ENCODE measurements at places on chromosomes 1 and 21.
A peak's percentile ranks its signal among the peaks of the same experiment; 100 is the strongest.

DNA sequence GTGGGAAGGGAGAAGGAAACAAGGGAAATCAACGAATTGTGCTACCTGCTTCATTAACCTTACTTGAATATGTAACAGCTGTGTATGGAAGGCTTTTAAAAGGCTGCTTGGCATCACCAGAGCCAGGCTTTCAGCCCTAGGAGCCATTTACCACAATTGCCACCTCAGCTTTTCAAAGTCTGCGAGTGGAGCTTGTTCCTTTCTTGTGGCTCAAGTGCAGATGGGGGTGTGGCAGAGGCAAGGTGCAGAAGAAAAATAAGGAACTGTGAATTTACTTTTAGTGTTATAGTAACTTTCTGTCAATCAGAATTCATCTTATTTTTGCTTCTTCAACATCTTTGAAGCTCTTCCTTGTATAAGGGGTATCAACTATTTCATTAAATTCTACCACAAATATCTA lies 17.6 kb downstream of the CLCA2 start:
- DNase-seq, result no peak

DNA sequence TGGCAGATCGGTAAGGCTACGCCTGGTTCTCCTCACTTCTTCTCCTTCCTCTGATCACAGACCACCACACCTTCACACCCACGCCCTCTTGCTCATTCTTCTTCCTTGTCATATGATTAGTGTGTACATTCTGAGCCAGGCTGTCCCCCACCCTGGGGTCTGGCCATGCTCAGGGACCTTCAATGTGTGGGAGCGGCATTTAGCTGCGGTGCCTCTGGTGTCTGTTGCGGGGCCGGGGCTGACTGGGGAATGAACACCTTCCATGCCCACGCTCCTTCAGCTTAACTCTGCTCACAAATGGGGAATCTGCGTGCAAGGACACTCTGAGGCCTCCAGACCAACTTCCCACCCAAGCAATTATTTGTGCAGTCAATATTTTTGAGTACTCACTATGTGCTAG lies 29.4 kb downstream of the QSOX1 start:
- no peak for DNase-seq

DNA sequence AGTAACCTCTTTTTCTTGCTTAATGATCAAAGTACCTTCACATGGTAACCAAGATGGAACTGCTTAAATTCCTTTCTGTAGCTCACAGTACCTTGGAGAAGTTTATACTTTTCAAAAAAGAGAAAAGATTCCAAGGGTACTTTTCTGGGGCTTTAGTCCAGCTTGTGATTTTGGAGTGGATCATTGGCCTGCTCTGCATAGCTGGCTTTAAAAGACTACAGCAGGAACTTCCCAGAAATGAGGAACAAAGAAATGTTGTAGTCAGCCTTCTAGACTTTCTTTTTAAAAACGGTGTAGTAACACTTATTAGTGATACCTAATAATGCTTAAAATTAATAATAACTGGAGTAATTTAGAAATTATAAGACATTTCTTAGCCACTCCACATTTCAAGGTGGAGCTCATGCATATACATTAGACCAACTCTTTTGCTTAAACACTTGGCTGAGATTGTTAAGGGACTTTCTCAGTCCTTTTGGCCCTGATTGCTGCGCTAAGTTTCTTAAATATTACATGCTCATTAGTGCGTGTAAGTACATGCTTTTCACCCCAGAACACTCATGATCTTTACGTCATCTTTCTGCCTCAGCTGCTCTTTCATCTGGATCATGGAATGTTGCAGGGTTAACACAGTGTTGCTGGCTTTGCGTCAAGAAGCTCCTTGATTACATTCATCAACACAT lies 57.3 kb downstream of the SDCCAG8 start:
- DNase-seq, result no peak

DNA sequence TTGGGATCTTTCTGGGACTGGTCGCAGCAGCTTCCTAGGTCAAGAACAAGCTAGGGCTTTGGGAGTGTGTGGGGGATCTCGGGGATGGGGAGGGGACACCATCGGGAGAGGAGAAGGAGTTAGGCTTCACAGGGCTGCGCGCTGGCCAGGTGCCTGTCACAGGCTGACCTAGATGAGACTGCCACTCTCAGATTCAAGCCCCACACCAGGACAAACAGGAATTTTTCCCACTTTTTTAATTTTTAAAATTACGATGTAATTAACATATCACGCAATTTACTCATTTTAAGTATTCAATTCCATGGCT lies 180.6 kb downstream of the CAMTA1 start:
- no peak for DNase-seq

- DNase-seq, result peak; percentile 0
Measured at GRCh38 chr21:46150491-46151121, 4.8 kb downstream of the FTCD start.

GRCh38 chr1:30371888-30372791 lies 351.2 kb downstream of the MATN1 start:
- DNase-seq, result no peak

GRCh38 chr1:34776911-34777310 lies 4.1 kb upstream of the GJB3 start:
- no peak for DNase-seq

GRCh38 chr1:31324992-31325391 lies 28.2 kb downstream of the ZCCHC17 start:
- DNase-seq, result no peak

DNA sequence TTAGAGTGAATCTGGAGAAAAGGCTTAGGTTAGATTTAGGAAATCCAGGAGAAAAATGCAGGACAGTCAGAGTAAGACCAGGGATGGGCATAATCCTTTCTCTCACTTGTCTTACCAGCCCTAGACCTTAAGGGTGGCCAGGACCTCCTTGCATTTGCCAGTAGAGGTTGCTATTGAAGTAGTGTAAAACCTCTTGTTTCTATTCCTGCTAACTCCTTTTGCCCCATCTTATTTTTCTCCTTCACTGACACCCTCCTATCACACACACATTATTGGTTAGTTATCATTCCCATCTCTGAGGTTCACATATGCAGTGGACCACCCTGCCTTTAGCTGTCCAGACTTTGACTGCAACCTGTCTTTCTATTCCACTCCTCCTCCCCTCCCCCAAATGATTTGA lies 75.0 kb upstream of the MACF1 start:
- no peak for DNase-seq

- DNase-seq, result no peak
Measured at GRCh38 chr1:53599481-53599880, 139.5 kb downstream of the GLIS1 start.

- peak; percentile 65 for DNase-seq
Measured at GRCh38 chr1:110875216-110875731, 2.3 kb downstream of the CD53 start.

DNA sequence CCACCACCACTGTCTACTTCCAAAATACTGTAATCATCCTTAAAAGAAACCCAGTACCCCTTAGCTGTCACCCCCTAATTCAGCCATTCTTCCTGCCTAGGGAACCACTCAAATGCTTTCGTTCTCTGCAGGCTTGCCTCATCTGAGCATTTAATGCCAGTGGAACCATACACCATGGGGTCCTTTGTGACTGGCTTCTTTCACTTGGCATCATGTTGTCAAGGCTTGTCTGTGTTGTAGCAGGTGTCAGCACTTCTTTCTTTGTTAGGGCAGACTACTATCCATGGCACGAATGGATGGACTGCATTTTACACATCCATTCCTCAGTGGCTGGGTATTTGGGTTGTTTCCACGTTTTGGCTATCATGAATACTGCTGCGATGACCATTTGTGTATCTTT lies 28.5 kb downstream of the SH3BGR start:
- no peak for DNase-seq

DNA sequence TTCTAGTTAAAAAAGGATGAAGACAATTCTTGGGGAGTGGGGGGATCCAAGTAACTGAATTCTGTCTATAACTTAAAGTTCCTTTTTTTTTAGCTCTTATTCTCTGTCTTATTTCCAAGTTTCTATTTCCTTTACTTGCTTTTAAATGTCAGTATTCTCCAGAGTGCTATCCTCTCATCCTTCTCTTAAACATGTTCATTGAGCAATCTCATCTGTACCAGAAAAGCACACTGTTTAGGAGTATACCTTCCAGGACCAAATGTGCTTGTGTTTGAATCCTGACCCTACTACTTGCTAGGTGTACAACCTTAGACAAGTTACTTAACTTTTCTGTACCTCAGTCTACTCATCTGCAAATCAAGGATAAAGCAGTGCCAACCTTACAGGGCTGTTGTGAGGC lies 50.1 kb downstream of the AKT3 start:
- no peak for DNase-seq

GRCh38 chr1:111786669-111787207 lies 31.0 kb downstream of the DDX20 start:
- no peak for DNase-seq

DNA sequence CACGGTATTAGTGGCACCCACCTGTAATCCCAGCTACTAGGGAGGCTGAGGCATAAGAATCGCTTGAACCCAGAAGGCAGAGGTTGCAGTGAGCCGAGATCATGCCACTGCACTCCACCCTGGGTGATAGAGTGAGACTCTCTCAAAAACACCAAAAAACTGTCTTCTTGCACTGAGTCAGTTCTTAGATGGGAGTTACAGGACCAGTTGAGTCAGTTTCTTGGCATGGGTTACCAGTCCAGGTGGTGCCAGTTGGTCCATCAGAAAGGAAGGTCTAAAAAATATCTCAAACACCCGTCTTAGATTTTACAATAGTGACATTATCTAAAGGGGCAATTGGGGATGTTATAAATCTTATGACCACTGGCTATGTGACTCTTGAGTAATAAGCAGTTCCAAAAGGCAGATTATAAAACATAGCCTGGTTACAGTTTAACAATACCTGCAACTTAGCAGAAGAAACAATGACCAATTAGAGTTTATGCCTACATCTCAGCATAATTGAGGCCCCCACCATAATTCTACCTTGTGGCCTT lies 206.9 kb upstream of the FGGY start:
- no peak for DNase-seq

GRCh38 chr21:45543710-45544448 lies 1.6 kb upstream of the SLC19A1 start:
- peak; percentile 5 for DNase-seq

GRCh38 chr1:184648856-184649201 lies 105.8 kb downstream of the EDEM3 start:
- DNase-seq, result no peak

GRCh38 chr1:157371221-157371620 lies 181.1 kb downstream of the FCRL5 start:
- no peak for DNase-seq

DNA sequence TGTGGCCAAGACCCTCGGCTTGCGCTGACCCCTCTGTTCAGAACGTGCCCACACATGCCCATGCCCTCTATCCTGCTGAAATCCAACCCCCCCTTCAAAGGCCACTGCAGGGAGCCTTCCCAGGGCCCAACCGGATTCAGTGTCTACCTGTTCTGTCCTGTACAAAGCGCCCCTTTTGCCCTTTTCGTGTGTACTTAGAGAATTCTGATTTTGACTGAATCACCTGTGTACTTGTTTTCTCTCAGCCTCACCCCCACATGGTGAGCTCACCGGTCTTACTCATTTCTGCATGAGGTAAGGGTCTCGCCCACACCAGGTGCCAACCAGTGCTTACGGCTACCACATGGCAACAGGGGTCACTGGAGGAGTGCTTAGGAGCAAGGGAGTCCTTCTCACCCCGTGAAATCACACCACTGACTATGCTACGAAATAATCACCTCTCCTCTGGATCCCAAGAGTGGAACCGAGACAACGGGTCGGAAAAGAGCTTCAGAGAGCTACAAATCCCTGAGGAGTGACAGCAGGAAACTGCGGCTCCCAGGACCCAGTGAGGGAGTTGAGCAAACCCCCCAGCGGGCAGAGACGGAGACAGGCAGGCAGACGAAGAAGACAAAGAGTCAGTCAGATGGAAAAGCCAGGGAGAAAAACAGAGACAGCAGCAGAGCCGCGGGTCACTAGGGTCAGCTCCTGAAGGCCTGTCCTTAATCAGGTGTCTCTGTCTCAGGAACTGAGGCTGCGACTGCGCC lies 2.1 kb upstream of the S100A2 start:
- peak; percentile 84 for DNase-seq

DNA sequence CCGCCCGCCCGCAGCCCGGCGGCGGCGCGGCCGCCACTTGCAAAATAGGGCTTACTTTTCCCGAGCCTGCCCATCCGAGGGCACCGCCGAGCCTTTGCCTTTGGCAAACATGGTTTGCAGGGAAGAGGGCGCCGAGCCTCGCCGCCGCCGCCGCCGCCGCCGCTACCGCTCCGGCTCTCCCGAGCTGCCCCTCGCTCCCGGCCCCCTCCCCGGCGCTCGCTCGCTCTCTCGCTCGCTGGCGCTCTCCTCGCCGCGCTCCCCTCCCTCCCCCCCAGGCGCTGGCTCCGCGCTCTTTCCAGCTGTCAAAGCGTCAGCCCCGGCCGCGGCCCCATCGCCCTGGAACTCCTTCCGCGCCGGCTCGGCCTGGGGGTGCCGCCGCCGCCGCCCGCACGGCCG lies 298 bp downstream of the SSBP3 start:
- no peak for DNase-seq

DNA sequence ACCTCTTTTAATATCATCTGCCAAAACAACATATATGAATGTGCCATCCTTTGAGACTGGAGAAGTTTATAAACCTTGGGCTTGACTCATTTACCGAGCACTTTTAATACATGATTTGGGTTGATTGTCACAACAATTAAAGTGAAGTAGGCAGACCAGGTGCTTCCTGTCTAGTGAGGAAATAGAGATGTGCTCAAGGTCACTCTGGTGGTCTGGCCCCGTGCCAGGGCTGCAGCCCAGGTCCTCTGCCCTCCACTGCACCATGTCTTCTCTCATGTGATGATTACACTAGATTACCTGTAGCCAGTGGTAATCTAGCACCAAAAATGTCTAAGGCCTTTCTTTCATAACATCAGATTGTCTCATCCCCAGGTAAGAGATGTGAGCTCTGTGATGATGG lies 61.8 kb upstream of the LAMC2 start:
- DNase-seq, result no peak

- DNase-seq, result no peak
Measured at GRCh38 chr1:198713081-198713480, 74.2 kb downstream of the PTPRC start.

DNA sequence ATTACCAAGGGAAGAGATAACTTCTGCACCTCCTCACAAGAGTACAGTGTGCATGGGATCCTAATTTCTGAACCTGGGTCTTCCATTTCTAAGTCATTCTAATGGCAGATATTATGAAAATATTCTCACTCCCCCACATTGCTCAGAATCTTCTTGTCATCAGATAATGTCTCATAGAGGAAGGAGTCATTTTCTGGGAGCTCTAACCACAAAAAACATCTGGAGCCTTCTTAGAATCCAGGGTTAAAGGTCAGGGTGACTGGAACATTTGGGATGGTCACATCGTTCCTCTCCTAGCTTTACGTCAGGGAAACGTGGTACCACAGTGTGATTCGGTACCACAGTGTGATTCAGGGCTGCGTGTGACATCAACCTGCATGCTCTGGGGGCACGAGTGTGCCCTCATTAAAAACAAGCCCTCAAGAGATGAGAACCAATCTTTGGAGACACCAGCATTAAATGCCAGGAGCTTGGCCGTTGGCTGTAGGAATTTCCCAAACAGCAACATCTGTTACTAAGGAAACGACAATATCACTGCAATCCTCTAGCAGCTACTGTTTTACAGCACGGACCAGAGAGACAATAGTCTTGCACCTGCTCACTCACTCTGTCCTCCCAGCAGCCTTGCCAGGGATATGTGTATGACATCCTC lies 179.1 kb downstream of the PSMG1 start:
- DNase-seq, result no peak

GRCh38 chr1:201711811-201712210 lies 117.1 kb upstream of the IPO9 start:
- no peak for DNase-seq
